ENCODE measurements at places on chromosomes 2 and 18.

DNA sequence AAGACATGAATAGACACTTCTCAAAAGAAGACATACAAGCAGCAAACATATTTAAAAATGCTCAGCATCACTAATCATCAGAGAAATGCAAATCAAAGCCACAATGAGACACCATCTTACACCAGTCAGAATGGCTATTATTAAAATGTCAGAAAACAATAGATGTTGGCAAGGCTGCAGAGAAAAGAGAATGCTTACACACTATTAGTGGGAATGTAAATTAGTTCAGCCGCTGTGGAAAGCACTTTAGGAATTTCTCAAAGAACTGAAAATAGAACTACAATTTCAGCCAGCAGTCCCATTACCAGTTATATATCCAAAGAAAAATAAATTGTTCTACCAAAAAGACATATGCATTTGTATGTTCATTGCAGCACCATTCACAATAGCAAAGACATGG lies 61.7 kb downstream of the STRADB start:
- DNase-seq = no peak

DNA sequence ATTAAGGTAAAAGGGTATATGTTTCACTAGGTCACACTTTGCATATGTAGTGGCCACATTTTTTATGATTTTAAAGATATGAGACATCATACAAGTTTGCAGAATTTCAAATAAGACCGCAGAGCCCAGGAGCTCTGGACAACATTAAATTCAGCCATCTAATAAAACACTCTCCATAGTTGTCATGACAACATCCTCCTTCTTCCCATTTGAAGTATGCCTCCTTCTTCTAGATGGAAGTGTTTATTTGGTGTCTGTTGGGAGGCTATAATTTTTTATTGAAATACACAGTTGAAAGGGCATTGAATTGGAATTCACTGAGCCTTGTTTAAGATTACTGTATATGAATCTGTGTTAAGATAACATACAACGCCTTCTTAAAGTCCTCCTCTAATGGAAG lies 467.3 kb downstream of the CMPK2 start:
- DNase-seq = no peak

DNA sequence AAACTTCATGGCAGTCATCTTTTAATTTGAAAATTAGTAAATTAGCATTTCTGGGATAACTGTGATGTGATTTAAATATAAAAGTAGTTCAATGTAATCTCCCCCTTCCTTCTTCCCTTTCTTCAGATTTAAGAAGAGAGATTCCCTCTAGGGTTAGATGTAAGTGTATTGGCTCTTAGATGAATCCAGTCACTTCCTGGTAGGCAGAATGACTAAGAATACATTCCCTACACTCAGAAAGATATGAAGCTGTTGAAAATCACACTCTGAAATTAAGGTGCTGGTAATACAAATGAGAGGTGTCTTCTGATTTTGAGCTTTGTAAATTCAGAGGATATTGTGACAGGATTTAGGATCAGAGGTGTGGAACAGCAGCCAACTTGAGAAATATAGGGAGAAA lies 71.6 kb downstream of the TDRD15 start:
- DNase-seq = no peak

DNA sequence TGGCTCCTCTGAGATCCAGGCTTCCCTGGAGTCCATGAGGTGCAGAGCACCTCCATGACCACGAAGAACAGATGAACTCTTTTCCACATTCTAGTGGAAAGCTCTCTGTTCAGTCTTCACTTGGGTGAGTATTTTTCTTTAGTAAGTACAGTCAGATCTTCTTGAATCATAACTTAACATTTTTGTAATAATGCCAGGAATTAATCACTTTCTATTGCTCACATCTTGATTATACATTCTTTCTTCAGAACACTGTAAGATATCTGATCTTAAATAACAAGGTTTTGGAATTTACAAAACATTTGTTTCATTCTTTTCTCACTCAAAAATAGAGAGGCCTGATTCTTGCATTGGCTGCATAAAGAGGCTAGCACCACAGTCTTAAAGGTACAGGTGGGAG lies 45.4 kb upstream of the RND3 start:
- DNase-seq = no peak

GRCh38 chr2:105869341-105869740 lies 124.6 kb downstream of the NCK2 start:
- DNase-seq = no peak

- DNase-seq = no peak
These were observed 609.5 kb upstream of the SLC8A1 start for GRCh38 chr2:41061356-41061755.

GRCh38 chr18:30985753-30986152 lies 56.8 kb downstream of the DSC3 start:
- no peak for DNase-seq

GRCh38 chr2:37857575-37858399 lies 67.3 kb upstream of the RMDN2 start:
- no peak for DNase-seq

- DNase-seq = no peak
These were observed 34.6 kb downstream of the LOXHD1 start for GRCh38 chr18:46622451-46622850.

- no peak for DNase-seq
These were observed 174.3 kb downstream of the PDE1A start for GRCh38 chr2:182252534-182252933.

- DNase-seq = no peak
These were observed 8.5 kb upstream of the CXCR4 start for GRCh38 chr2:136126421-136126926.

DNA sequence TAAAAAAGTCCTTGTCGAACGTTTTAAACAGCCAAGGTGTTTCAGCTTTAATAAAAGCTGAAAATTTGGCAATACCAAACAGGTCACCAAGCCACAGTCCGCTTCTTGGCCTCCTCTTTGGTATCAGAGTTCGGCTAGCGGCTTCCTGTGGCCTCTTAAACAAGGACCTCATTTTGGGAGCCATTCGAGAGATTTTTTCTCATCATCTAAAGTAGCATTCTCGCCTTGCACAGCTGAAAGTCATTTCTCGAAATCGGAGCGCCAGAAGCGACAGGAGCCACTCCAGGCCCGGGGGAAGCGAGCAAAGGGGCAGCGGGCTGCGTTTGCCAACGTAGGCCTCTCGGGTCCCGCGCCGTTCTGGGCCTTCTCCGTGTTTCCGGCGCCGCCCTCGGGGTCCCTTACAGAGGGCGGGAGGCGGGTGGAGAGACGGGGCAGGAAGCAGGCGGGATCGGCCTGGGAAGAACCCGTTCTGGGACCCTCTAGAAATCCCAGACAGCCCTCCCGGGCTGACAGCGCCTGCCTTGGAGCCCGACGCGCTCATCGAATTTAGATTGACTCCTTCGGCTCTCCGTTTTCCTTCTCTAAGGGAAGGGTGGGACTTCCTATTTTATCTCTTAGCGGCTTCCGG lies 522 bp upstream of the ZNF407 start:
- no peak for DNase-seq

DNA sequence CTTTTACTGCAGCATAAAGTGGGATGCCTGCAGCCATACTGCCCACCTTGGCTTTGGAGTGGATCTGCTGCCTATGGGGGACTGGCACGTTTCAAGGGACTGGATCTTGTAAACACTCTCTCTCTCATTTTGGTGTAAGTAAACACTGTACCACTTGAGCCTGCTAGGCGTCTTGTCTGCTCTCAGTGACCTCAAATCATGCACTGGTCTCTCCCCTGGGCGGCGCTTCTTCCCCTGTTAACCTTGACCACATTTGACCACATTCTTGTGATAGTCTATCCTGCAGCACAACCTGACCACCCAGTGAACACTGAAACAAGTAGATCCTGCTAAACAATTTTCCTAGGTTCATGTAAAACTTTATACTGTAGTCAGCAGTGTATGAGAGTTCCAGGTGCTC lies 82.6 kb upstream of the HNMT start:
- DNase-seq = no peak

- no peak for DNase-seq
These were observed 4.8 kb upstream of the CELF4 start for GRCh38 chr18:37570336-37570930.

- DNase-seq = no peak
These were observed 123.3 kb upstream of the CDC42EP3 start for GRCh38 chr2:37794717-37795116.

GRCh38 chr18:79508565-79509535 lies 113.1 kb downstream of the NFATC1 start:
- DNase-seq = no peak

DNA sequence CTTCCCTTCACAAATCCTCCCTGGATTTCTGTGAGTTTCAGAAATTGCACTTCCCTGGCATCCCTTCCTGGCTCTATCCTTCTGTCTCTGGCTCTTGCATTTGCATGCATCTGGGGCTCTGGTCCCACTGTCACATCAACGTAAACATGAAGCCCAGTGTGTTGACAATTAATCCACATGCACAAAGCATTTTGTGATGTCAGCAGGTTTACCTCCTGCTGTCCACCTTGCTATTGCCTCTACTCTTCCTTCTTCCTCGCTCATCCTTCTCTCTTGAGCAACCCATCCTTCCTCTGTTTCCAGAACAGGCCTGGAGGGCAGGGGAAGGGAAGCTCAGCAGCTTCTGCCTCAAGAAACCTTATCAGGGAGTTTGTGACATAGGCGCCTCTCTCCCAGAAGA lies 111.7 kb upstream of the ATP5MC3 start:
- DNase-seq = no peak

DNA sequence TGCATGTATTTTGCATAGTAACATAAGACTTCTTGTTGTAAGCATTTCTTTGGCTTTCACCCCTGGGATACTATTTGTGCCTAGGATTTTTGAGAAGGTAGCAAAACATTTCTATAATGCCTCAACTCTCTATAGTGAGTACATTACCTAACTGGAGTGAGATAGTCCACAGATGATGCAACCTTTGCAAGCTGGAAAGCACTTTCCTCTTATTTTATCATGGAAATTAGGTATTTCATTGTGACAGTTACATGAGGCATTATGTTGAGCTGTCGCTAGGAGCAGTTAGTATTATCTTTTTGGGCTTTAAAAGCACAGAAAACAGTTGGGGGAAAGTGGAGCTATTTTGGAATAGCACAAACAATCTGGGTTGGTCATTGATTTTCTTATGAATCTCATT lies 786.2 kb downstream of the DCC start:
- no peak for DNase-seq

- no peak for DNase-seq
These were observed 404.4 kb upstream of the SOX11 start for GRCh38 chr2:5287558-5288334.

- DNase-seq = no peak
These were observed 177.5 kb downstream of the MTCL1 start for GRCh38 chr18:8882632-8883408.

DNA sequence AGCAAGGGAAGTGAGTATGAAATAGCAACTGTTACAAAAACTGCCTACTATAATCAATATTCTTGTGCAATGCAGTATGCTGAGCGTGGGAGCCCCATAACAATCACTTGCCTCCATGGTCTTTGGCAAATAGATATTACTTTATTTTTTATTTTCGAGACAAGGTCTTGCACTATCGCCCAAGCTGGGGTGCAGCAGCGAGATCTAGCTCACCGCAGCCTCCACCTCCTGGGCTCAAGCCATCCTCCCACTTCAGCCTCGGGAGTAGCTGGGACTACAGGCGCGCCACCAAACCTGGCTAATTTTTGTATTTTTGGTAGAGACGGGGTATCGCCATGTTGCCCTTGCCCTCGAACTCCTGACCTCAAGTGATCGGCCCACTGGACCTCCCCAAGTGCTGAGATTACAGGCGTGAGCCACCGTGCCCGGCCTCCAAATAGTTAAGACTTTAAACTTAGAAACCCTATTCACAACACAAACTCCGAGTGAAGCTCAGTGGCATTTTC lies 1.2 kb upstream of the CCNT2 start:
- no peak for DNase-seq

GRCh38 chr18:23784832-23785245 lies 95.6 kb downstream of the LAMA3 start:
- DNase-seq = no peak

DNA sequence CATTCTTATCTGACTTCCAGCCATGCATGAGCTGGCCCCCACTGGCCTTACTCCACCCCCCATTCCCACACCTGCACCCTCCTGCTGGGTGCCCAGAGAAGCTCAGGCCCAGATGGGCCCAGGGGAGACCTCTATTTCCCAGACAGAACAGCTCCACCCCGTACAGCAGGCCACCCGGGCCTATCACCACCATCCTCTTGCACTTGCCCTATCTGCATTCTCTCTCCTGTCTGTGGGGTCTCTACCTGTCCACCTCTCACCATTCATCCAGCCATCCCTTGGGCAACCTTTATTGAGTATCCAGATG lies 25.3 kb upstream of the TNS1 start:
- no peak for DNase-seq

- DNase-seq = no peak
These were observed 59.9 kb upstream of the POU3F3 start for GRCh38 chr2:104793966-104794365.

- DNase-seq = peak; percentile 23
These were observed 273.6 kb downstream of the PAX3 start for GRCh38 chr2:222024932-222025880.

- DNase-seq = no peak
These were observed 16.4 kb upstream of the RPRD1A start for GRCh38 chr18:36083729-36084128.

GRCh38 chr2:39733070-39733674 lies 45.9 kb downstream of the THUMPD2 start:
- no peak for DNase-seq

- no peak for DNase-seq
These were observed 38.9 kb downstream of the FASTKD2 start for GRCh38 chr2:206804326-206804725.

Data from small intestine (tissue), 16 donors.